ENCODE measurements at places on chromosomes 1 and 21.
A peak's percentile ranks its signal among the peaks of the same experiment; 100 is the strongest.

DNA sequence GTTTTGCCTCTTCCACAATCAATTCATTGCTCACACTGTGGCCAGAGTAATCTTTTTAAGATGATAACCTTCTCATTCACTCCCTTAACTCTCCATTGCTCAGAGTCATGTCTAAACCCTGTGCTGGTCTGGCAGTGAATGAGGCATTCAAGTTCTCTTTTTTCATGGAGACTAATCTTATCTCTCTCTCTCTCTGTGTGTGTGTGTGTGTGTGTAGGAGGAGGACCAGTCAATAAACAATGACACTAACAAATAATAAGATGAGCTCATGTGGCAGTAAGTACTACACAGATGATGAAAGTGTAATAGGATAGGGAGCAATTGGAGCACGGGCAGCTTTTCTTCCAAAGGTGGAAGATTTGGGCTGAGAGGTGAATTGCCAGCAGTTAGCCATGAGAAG is 122.0 kb upstream of the B3GALT2 start:
- no peak for DNase-seq

DNA sequence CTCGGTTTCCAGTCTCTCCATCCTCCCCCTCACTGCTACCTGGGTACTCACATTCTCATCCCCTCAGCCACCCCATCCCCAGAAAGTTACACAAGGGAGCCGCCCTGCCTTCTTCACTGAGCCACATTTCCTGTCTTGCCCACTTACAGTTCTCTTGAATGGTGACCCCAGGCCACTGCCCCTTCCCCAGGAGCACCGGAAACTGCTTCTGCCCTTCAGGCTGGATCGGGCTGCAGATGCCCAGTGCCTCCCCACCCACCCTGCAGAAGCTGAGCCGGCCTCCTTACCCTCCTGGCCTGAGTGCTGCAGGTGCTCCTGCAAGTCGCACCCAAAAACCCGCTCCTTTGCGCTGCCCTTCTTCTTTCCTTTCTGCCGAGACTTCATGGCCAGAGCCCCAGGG is 450 bp downstream of the ARHGAP30 start:
- DNase-seq, result no peak

- no peak for DNase-seq
These were observed 17.1 kb upstream of the PINK1 start for GRCh38 chr1:20615946-20616846.

DNA sequence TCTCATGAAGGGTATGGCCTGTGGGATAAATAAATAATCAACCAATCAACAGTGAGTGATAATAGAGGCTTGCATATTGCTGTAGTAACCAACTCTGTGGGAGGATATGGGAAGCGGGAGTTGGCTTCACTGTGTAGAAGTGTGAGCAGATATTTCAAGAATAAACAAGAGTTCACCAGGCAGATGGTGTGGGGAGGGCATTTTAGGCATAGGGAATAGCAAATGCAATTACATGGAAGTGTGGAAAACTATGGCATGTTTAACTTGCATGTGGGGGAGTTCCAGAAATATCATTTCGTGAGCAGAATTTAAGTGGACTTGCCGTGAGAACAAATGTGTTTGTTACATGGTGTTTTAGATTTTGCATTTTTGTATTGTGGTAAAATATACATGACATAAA is 95.2 kb downstream of the SPATA46 start:
- no peak for DNase-seq

DNA sequence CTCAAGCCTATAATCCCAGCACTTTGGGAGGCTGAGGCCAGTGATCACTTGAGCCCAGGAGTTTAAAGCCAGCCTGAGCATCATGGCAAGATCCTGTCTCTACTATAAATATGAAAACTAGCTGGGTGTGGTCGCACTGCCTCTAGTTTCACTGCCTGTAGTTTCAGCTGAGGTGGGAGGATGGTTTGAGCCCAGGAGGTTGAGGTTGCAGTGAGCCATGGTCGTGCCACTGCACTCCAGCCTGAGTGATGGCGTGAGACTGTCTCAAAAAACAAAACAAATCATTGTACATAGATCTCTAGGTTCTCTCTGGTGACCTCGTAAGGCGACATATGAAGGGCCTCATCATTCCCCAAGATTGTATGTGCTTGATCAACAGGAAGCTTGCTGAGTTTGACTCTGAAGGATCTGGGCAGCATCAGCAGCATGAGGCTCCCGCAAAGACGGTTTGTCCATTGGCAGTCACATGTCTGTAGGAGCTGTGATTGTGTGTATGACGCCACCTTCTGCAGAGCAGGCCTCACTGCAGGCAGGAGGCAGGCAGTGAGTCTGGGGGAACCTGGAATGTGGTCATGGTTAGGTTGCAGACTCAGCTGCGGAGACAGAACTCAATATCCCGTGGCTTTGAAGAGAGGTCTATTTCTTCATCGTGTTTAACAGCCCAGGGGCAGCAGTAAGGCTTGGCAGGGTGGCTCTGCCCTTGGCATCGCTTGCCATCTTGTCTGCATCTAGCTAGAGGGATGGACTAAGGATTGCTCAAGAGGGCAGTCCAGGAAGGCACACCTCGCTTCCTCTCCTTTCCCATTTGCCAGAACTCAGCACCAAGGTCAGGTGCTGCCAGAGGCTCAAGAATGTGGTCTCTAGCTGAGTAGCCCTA is 14.0 kb downstream of the ATP5PO start:
- DNase-seq, result peak; percentile 18

- no peak for DNase-seq
These were observed 54.5 kb upstream of the TIAM1 start for GRCh38 chr21:31398574-31398973.

DNA sequence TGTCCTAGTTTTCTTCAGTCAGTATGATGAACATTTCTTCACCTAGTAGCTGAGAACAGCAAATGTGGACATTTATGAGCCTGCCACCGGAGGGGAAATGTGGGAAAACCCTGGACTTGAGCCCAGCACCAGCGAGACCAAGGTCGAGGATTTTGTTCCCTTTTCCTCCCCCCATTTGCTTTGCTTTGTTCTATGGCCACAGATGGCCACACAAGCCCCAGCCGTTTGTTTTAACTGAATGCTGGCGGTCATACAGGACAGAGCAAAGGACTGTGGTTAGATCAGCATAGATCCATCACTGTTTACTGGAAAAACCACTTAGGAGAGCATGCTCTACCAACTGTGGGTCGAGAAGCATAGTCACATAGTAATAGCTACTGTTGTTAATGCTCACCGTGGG is 20.9 kb downstream of the SH2D2A start:
- no peak for DNase-seq

- no peak for DNase-seq
These were observed 38.8 kb upstream of the RASAL2 start for GRCh38 chr1:178055093-178055492.

GRCh38 chr21:39882151-39882838 is 15.1 kb downstream of the PCP4 start:
- no peak for DNase-seq

- peak; percentile 23 for DNase-seq
These were observed 258.5 kb downstream of the TRABD2B start for GRCh38 chr1:47738560-47739182.

GRCh38 chr21:28657566-28657965 is 335.1 kb downstream of the LTN1 start:
- no peak for DNase-seq

GRCh38 chr1:155932081-155932480 is 2.1 kb downstream of the KHDC4 start:
- DNase-seq, result no peak

DNA sequence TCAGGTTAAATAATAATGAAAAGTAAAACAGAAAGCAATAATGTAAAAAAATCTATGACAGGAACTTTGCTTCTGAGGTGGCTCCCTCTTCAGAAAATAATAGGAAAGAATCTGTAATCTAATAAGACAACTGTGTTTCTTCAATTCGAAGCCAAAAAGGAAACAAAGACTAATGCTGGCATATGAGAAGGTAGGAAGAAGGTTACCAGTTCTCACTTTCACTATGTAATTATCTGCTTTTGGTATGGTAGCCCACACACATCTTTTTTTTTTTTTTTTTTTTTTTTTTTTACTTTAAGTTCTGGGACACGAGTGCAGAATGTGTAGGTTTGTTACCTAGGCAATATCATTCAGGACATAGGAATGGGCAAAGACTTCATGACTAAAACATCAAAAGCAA is 47.1 kb downstream of the COP1 start:
- no peak for DNase-seq

- DNase-seq, result peak; percentile 98
These were observed 642.2 kb downstream of the PTPRU start for GRCh38 chr1:29878501-29878900.

DNA sequence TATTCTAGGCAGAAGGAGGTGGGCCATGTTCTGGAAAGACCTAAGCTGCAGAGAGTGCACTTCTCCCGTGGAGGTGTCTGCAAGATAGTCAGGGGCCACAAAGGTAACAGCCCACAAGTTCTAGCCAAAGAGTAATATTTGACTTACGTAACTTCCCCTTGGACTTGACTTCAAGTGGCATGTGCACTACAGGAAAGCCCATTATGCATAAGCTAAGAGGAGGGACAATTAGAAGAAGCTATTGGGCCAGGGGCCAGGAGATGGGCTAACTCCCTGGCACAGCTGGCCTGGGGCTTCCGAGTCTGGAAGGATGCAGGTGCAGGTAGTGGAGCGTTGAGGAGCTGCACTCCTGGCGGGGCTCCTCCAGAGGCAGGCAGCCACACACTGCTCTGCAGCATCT is 58.3 kb downstream of the ERG start:
- DNase-seq, result no peak

DNA sequence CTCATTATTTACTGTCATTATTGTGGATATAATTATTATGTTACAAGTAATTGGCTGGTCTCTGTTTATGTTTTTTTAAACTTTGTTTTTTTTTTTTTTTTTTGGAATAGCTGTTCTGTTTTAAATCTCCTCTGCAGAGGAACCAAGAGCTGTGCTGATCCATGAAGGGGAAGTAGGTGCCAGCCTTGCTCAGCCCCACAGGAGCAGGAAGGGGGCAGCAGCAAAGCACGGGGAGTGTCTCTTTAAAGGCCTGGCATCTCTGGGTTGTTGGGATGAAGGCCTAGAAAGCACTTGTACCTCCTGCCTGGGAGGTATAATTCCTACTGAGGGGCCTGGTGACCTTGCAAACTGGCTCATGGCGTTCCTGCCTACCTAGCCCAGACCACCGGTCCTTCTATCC is 2.5 kb upstream of the GRHL3 start:
- DNase-seq, result no peak

- DNase-seq, result no peak
These were observed 3.8 kb upstream of the CSF1 start for GRCh38 chr1:109906839-109907180.

GRCh38 chr1:52558941-52559340 is 6.0 kb upstream of the TUT4 start:
- DNase-seq, result no peak

DNA sequence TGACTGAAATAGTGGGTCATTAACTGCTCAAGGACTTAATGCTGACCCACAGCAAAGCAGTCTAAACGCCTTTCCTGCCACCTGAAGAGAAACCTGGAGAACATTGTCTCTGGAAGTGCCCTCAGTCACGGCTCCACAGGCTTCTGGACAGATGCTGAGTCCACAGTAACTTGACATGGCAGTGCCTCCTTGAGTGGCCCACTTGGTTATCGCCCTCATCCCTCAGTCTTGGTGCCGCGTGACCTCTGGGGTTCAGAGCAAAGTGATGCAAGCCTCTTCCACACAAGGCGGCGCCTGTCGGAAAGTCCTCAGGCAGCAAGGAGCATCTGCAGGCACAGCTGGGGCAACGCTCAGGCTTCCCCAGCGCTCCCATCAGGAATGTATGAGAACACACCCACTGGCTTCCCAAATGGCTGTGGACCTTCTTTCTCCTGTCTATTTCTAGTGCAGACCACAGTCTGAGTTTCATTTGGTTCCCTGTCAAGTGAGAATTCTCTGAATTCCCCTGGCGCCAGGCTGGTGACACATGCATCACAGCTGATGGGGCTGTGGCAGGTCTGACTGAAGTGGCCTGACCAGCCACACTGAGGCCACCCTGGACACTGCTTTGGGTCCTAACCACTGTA is 13.0 kb upstream of the ANGPTL7 start:
- DNase-seq, result no peak

DNA sequence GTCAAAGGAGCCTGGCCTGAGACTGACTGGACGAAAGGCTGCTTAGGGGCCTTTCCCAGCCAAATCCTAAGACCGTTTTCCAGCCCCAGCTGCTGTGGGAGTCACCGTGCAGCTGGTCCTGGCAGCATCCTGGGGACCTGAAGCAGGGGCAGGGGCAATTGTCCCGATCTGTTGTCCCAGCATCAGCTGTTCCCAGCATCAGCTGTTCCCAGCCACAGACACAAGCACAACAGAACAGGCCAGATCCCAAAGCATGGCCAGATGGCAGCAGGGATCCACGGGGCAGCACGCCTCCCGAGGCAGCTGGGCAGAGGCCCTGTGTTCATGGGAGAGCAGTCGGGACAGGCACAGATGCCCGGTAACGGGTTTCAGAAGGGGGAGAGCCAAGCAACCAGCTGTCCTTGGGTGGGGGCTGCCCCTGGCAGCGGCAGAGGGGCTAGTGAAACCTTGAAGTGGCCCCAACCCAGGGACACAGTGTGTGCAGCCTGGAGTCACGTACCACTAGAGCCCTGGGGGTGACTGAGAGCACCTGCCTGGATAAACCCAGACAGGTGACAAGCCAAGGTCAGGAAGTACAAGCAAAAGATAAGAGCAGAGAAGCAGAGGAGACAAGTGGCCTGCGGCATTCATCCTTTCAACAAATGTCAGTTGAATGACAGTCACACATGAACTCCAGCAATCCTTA is 13.3 kb downstream of the CELA2B start:
- DNase-seq, result no peak

DNA sequence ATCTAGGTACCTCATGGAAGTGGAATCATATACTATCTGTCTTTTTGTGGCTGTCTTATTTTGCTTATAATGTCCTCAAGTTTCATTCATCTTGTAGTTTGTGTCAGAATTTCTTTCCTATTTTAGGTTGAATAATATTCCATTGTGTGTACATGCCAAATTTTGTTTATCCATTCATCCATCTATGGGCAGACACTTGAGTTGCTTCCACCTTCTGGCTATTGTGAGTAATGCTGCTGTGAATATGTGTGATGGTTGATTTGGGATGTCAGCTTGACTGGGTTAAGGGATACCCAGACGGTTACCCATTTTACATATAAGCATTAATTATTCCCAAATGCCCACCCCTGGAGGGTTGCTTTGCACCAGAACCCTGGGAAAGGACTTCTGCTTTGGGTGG is 477.5 kb downstream of the PTPRU start:
- DNase-seq, result no peak

GRCh38 chr1:79040424-79041082 is 34.0 kb upstream of the ADGRL4 start:
- no peak for DNase-seq

All from NCI-H2081 (cell line).